ENCODE measurements at places on chromosomes 16 and 17. TPM values are rescaled to one million over a fixed set of nuclear protein-coding genes. Genes with fewer than 3 reads are reported as not detected.

The AIPL1 gene
- not detected for total RNA-seq

The GP2 gene
- total RNA-seq = 0.11 TPM

The ELMO3 gene
- not detected for total RNA-seq

The TBC1D26 gene
- not detected for total RNA-seq

The RHBDF1 gene
- 146 TPM for total RNA-seq

The PRDM7 gene
- not detected for total RNA-seq

The CD300LB gene
- total RNA-seq = not detected

The PGAP3 gene
- total RNA-seq = 29.5 TPM

The TMEM219 gene
- total RNA-seq = 49.2 TPM

The LLGL2 gene
- 41.8 TPM for total RNA-seq

The TBC1D3D gene
- total RNA-seq = not detected

The TBC1D3 gene
- not detected for total RNA-seq

The OR3A2 gene
- total RNA-seq = not detected

The ACSM2B gene
- not detected for total RNA-seq

The HBA1 gene
- total RNA-seq = 585 TPM

The SNX20 gene
- total RNA-seq = 3.2 TPM

The SPECC1 gene
- 76.4 TPM for total RNA-seq

The HOXB4 gene
- total RNA-seq = 20.4 TPM

The CLEC18C gene
- not detected for total RNA-seq

The SPATA22 gene
- total RNA-seq = not detected

The NAGS gene
- total RNA-seq = 48.2 TPM

The GAST gene
- total RNA-seq = not detected

The MATCAP1 gene
- 18.9 TPM for total RNA-seq

The HAS3 gene
- total RNA-seq = not detected

The CCL2 gene
- 162 TPM for total RNA-seq

The ALOX12B gene
- total RNA-seq = not detected

The ODAD4 gene
- total RNA-seq = not detected

The PHKB gene
- 14.6 TPM for total RNA-seq

The MT4 gene
- total RNA-seq = not detected

The CRYM gene
- total RNA-seq = not detected

The RAI1 gene
- total RNA-seq = 24.7 TPM

The KCNG4 gene
- not detected for total RNA-seq

The FA2H gene
- not detected for total RNA-seq

The OTOP2 gene
- not detected for total RNA-seq

The PPP1R1B gene
- 2.4 TPM for total RNA-seq

The AURKB gene
- total RNA-seq = not detected

The KRT17 gene
- 14.8 TPM for total RNA-seq

The KRT9 gene
- total RNA-seq = not detected

The CLDN7 gene
- not detected for total RNA-seq

The TPSD1 gene
- 20.8 TPM for total RNA-seq

The TMEM92 gene
- not detected for total RNA-seq

The C17orf50 gene
- not detected for total RNA-seq

The HLF gene
- 11.3 TPM for total RNA-seq

The NEUROD2 gene
- not detected for total RNA-seq

The NPIPB2 gene
- 28.1 TPM for total RNA-seq

The RFFL gene
- 20.0 TPM for total RNA-seq

The ERCC4 gene
- total RNA-seq = 6.2 TPM

The ARL4D gene
- total RNA-seq = 3.3 TPM

The SLC13A2 gene
- not detected for total RNA-seq

The PARD6A gene
- total RNA-seq = 8.4 TPM
